ENCODE measurements at places on chromosomes 16 and 17.
A peak's percentile ranks its signal among the peaks of the same experiment; 100 is the strongest.

- DNase-seq, result no peak
Observed at GRCh38 chr17:37259030-37259735, 116.6 kb upstream of the C17orf78 start.

DNA sequence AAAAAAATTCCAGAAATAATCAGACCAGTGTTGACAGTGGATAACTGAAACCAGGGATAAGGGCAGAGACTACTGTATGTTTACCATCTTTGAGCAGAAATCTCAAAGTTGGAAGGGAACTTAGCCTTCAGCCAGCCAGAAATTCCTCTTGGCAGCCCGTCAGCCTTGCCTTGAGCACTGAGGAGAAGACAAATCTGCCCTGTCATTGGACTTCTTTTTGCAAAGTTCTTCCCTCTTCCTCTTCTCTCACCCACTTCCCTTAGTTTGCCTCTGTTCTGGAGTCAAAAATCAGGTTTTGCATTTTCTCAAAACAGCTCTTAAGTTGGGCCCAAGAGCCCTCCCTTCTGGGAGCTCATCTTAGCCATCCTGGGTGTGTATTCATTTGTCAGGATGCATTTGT, 6.2 kb downstream of the TUFM start:
- DNase-seq, result no peak

GRCh38 chr16:85982563-85982939, 83.6 kb downstream of the IRF8 start:
- DNase-seq, result no peak

DNA sequence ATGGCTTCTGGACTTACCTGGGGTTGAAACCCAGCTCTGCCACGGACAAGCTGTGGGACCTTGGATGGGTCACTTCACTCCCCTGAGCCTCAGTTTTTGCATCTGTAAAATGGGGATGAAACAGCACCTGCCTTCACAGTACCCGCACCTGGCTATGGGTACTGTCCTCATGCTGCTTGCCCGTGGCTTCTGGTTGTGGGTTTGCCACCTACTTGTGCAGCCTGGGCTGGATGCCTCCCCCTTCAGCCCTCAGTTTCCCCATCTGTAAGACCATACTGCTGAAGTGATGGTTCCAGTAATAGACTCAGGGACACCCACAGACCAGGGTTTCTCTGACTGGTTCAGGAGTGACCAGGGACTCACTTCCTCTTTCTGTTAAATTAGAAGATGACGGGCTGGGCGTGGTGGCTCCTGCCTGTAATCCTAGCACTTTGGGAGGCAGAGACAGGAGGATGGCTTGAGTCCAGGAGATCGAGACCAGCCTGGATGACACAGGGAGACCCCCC, 9.4 kb downstream of the GLIS2 start:
- DNase-seq, result peak; percentile 1

DNA sequence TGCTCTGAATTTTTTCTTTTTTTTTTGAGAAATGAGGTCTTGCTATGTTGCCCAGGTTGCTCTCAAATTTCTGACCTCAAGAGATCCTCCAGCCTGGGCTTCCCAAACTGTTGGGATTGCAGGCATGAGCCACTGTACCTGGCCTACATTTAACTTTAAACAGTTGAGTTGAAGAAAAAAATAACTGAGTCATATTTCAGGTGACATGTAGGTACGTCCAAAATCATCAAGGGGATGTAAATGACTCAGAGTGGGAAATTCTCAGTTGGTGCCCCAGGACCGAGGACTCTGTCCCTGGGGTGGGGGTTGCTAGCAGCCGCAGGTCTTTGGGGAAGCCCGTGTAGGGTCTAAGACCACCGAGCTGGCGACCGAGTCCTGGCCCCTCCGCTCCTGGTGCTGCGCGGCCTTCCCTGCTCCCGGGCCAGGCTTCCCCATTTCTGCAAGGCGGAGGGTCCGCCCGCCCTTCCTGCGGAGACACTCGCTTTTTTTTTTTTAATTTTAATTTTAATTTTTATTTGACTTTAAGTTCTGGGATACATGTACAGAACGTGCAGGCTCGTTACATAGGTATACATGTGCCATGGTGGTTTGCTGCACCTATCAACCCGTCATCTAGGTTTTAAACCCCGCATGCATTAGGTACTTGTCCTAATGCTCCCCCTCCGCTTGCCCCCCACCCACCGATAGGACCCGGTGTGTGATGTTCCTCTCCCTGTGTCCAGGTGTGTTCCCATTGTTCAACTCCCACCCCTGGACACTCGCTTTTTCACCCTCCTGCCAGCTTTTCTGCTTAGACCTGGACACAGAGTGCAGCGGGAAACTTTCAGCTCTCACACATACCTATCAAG, 12.7 kb upstream of the N4BP1 start:
- no peak for DNase-seq

- DNase-seq, result no peak
Observed at GRCh38 chr16:74817851-74818250, 43.2 kb upstream of the FA2H start.

DNA sequence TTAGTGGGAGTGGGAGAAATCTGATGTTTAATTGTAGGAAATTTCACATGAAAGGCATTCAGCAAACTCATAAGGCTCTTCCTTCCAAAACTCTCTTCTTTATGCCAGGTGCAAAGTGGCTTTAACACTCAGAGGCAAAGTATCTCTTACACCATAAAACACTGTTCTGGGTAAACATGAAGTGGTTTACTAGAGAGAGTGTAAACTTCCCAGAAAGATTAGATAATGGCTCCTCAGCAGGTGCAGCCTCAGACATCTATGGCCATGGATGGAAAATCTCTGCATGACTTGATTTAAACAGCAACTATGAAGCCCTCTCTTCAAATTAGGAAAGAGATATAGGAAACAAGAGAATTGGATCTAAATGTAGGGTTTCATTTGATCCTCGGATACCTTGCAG, 583.1 kb upstream of the SALL1 start:
- no peak for DNase-seq

GRCh38 chr17:16900288-16900882, 71.5 kb downstream of the TNFRSF13B start:
- DNase-seq, result no peak

GRCh38 chr16:46709469-46710005, 20.1 kb downstream of the ORC6 start:
- DNase-seq, result no peak

GRCh38 chr17:28290703-28291102, 28.3 kb upstream of the TMEM97 start:
- no peak for DNase-seq

DNA sequence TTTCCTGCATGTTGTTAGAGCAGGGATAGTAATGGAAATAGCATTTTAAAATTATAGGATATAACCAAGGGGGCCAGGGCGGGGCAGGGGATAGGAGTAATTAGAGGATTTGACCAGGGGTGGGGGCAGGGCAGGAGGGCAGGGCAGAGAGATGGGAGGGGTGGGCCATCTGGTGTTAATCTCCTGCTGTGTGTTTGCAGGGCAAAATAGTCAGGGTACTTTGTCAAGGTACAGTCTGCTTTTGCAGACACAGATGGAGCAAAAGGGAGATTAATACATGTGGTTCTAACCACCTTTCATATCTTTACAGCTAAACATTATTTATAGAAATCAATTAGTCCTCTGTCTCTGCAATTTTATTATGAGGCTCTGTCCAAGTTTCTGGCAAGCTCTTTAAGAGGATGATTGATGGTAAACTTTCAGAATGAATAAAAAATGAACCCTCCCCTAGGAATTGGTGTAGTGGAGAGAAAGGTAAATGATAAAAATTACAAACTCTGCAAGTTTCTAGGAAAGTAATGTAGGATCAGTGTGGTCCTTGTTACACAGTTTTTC, 6.6 kb downstream of the ANKFN1 start:
- DNase-seq, result no peak

- DNase-seq, result no peak
Observed at GRCh38 chr16:81610144-81610842, 165.7 kb downstream of the CMIP start.

DNA sequence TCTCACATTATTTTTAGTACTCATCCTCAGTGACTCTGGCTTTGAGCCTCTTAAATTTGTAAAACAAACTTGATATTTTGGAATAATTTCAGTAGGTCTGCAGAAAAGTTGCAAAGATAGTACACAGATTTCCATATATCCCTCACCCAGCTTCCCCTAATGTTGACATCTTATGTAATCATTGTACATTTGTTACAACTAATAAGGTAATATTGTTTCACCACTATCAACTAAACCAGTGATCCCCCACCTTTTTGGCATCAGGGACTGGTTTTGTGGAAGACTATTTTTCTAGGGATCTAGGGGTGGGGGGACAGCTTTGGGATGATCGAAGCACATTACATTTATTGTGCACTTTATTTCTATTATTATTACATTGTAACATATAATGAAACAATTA, 391.2 kb downstream of the CA10 start:
- no peak for DNase-seq

DNA sequence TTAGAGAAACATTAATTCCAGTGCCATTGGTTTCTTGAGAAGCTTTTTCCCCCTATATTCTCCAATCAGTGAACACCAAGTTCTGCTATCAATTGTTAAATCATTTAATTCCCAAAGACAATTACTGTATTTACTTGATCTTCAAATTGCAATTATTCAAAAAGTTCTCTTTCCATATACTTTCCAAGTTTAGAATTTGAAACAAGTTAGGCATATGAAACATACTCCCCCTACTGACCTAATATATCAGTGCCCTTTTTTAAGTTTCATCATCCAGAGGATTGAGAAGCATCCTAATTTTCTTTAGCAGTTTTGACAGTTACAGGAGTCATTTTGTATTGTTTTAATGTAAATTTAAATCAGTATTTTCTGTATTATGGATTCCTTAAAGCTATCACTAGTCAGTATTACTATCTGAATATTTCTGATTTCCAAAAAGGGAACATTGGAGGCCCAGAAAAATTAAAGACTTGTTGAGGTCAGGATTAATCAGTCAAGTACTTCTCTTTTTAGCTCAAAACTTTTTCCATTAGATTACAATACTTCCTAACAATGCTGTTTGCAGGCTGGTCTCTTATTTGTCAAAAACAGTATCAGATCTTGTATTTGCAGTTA, 16.3 kb downstream of the MEIOC start:
- no peak for DNase-seq

GRCh38 chr17:63774969-63775265, 947 bp downstream of the DDX42 start:
- DNase-seq, result no peak

DNA sequence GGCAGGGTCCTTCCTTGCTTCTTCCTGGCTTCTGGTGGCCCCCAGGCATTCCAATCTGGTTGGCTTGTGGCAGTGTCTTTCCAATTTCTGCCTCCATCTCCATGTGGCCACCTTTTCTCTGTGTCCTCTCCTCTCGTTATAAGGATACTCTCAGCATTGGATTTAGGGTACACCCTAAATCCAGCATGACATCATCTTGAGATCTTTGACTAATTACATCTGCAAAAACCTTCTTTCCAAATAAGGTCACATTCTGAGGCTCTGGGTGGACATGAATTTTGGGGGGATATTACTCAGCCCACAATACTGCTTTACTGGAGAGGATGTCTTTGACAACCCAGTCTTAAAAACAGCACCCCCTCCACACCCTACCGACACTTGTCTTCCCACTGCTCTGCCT, 18.9 kb upstream of the CFAP20 start:
- DNase-seq, result no peak

GRCh38 chr16:26019381-26020242, 327.9 kb downstream of the HS3ST4 start:
- DNase-seq, result no peak

GRCh38 chr17:67549820-67550219, 167.9 kb upstream of the NOL11 start:
- peak; percentile 6 for DNase-seq

DNA sequence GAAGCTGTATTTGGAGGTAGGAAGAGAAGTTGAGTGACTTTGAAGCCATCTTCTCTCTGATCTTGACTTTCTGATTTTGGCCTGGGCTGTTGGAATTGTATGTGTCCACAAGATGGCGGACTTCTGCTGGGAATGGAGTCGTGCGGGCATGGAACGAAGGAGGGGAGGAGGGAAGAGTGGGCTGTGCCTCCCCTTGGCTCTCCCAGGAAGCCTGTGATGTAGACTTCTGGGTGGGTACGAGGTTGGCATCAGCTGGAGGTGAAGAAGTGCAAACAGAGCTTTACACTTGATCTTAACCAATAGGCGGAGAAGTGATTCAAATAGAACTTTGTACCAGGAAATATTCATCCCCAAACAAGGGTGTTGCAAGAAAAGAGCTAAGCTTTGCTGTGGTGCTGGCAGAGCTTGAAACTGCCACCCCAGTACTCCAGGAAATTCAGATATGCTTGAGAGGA, 7.4 kb upstream of the TMEM220 start:
- peak; percentile 43 for DNase-seq
